ENCODE measurements at places on chromosomes 3 and 15.
A peak's percentile ranks its signal among the peaks of the same experiment; 100 is the strongest.

DNA sequence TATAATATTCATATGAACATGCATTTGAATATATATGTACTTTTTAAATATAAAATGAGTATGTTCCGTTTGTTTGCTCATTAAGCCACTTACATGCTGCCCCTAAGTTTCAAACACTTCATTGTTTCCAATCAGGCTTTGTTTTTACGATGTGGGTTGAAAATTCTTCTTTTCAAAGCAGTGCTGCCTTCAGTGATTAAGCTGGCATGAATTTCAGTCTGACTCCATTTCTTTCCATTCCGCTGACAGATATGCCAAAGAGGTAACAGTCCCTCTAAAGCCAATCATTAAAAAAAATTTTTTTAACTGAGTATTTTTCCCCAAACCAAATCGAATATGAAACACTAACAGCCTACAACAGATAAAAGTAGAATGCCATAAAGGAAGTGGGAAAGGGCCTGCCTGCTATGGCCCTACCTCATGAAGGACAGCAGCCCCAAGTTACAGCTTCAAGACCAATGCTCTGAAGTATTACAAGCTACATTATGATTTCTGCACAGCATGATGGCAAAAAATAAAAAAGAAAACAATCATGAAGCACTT is 40.0 kb downstream of the DCUN1D1 start:
- no peak for DNase-seq

GRCh38 chr3:142029052-142029642 is 120.2 kb downstream of the TFDP2 start:
- DNase-seq: no peak

DNA sequence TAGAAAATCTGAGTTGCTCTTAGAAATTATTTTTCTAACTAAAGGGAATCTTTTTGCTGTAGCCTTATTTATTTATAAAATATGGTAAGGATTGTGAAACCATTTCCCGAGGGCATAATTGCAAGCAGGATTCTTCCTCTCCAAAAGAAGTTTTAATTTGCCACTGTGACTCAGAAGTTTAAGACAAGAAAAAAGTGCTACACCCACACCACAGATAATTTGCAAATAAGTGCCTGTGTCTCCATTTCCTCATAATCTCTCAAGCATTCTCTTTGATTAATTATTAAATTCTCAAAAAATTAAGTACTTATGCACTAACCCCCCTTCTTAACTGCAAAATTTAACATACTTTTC is 43.6 kb downstream of the RASA2 start:
- no peak for DNase-seq

GRCh38 chr15:68431792-68432401 is at the start of gene ITGA11:
TSS of gene ITGA11 (minus strand) at chr15:68432163. CDS start at chr15:68432066, 97 bp downstream.
- no peak for DNase-seq

GRCh38 chr15:89912674-89913396 is at the start of gene ARPIN:
TSS of gene ARPIN (minus strand) at chr15:89912952. CDS start at chr15:89912835, 117 bp downstream.
- no peak for DNase-seq

- DNase-seq: no peak
Observed at GRCh38 chr15:80875568-80876347, 96.6 kb downstream of the CEMIP start.

- no peak for DNase-seq
Observed at GRCh38 chr3:19539518-19540392, 391.4 kb downstream of the KCNH8 start.

DNA sequence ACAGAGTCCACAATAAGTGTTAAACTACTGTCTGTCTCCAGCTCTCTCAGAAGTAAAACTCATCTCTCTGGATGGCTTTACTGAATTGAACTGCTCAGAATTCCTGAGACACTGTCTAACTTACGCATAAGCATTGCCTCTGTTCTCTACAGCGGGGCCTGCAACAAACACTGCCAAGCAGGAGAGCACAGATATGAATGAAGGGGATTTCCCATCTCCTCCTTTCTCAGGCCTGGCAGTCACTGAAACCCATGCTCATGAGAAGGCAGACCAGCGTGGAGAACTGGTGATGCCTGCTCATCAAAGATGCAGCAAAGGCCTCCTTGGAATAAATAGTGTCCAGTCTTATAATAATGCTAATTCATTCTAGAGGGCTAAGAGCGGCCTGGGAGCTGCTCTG is 10.3 kb downstream of the RASGRP1 start:
- peak; percentile 25 for DNase-seq

DNA sequence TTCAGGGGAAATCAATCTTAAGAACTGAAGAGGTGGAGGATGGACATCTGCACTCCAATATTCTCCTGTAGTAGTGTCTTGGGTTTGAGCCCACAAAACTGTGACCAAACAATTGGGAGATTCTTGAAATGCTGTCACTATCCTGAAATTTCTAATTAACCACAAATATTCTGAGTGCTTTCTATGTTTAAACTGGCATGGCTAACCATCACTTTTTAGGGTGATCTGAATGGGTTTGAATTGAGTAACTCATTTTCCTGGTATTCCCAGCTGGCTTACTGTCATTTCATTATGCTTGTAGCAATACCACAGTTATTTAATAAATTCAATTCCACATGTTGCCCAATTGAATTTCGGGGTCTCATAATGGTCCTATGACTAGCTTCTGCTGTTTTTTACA is 216.9 kb upstream of the DCBLD2 start:
- DNase-seq: no peak

GRCh38 chr3:33490641-33491241 is 50.5 kb upstream of the UBP1 start:
- no peak for DNase-seq

DNA sequence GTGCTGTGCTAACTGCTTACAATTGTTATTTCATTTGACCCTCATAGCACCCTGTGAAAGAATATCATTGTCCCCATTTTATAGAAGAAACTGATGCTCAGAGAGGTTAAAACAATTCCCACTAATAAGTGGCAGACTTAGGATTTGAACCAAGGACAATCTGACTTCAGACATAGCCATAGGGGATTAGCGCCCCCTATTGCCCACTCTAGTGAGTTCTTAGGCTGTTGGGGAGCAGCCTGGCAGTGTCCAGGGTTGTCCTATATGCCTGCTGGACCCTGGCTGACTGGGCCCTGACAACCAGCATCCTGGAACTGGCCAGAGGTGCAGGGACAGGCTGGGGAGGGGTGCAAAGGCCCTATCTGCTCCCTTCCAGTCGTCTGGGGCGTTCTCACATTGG is 15.4 kb downstream of the DPH3 start:
- no peak for DNase-seq

- DNase-seq: no peak
Observed at GRCh38 chr3:196175116-196175625, 36.0 kb downstream of the ZDHHC19 start.

GRCh38 chr3:149258298-149258697 is 36.7 kb upstream of the CP start:
- no peak for DNase-seq

Measured in CD4-positive, alpha-beta T cell treated with Interleukin-6 at 100 ng/mL for 8 hours (primary cell).